ENCODE measurements at places on chromosomes 6 and 20. TPM values are rescaled to one million over a fixed set of nuclear protein-coding genes. Genes with fewer than 3 reads are reported as not detected.

GRCh38 chr6:87210979-87211378 lies 55.6 kb downstream of the ZNF292 start:
- DNase-seq = no peak

DNA sequence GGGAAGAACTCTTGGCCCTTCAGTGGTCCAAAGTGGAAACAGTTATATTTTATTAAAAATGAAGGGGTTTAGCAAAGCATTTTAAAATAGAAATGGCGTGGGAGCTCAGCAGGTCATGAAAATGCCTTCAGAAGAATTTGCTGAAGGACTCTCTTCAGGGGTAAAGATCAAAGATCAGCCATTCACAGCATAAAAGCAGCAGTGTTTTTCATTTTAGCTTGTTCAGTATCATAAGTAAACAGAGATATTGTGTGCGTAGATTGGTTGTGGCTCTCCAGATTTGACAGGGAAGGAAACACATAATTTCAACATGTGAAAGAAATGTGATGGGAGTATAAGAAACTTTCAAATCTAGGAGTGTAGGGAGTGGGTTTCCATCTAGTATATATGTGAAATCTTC lies 519.2 kb upstream of the MAP3K7 start:
- DNase-seq = no peak

The MCCD1 gene
- polyA plus RNA-seq = not detected

The POLH gene
- polyA plus RNA-seq = 16.0 TPM

DNA sequence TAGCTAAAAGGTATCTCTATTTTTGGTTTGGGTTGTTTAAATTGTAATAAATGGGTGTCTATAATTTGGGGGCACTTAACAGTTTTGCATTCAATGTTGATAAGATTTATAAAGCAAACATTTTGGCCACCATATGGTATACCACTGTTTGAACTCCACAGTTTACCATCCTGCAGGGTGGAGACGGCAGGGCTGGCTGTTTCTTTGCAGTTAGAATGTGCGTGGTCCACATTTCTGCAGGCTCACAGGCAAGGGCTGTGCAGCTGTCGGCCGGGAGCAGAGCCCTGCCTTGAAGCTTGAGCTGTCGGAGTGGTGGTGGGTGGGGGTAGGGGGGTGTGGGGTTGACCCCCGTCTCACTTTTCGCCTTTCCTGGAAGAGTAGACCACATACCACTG lies 135.9 kb downstream of the CDH4 start:
- DNase-seq = no peak

- DNase-seq = no peak
These were observed 125.8 kb downstream of the MRPL14 start for GRCh38 chr6:44001318-44002066.

DNA sequence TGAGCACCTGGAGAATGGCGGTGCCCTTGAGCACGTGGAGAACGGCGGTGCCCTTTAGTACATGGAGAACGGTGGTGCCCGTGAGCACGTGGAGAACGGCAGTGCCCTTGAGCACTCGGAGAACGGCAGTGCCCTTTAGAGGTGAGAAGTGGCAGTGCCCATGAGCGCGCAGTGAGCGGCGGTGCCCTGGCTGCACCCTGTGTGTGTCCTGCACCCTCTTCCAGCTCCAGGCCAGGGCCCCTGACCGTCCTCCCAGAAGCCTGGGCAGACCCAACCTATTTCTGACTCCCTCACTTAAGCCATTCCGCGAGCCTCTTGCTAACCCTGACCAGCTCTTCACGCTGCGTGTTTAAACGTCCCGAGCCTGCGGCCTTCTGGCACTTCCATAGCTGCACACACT lies 151.3 kb downstream of the DLL1 start:
- no peak for DNase-seq
